GM10248 (cell line): ENCODE measurements at places on chromosomes 6 and 20.

DNA sequence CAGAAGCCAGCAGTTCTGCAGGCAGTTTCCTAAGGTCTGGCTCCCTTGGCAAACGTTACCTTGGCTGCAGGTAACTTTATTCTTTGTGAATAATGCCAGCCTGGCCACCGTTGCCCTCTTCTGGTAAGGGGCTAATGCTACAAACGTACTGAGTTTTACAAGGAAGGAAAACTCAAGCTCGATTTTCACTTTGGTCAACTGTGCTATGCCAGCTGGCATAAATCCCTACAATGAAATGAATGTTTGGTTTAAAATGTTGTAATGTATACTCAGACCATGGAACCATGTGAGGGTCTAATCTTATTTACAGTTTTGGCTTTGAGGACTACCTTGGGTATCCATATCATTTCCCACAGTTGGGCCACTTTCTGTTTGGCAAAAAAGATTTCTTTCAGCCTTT lies 101.4 kb downstream of the SLX4IP start:
- DNase-seq: no peak

DNA sequence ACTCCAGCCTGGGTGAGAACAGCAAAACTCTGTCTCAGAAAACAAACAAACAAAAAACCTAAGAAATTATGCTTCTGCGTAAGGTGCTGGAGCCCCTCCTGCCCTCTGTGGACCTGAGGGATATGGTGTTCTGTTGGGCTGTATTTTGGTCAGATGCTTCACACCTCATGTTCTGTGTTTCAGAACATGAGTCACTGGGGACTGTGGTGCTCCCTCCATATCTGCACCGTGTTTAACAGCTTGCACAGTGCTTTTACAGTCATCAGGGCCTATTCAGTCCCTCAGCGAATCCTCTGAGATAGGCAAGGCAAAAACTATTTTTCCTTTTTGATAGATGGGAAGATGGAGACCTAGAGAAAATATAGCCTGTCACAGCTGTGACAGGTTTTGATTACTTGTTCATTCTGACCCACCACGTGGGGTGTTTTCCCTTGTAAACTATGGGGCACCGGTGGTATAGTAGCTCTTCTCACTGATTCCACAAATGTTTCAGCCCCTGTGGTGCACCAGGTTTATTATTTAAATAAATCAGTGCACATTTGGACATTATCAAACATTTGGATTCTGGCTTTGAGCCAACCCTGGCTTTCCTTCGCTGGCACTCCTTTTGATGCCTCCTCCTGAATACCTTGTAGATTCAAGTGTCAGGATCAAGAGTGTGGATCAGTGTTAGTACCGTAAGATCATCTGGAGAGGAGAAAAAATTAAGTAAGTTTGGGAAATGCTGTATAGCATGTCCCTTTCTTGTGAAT lies 9.6 kb downstream of the TTPAL start:
- no peak for DNase-seq

DNA sequence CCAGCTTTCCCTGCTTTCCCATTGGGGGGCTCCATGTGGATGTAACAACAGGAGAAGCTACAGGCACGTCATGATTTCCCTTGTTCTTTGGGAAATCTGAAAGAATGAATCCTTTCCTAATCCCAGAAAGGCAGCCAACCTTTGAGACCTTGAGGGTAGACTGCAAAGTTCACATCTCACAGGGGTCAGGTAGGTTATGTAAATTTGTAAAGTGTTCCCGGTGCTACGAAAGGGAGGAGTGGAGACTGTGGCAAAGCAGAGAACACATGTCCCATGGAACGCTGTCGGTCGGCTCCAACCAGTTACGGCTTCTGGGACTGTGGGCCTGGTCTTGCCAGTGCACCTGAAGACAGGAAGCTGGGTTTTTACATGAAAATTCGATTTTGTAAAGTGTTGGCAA lies 85.1 kb downstream of the RSPH3 start:
- no peak for DNase-seq

- DNase-seq: no peak
These were observed 11.3 kb downstream of the EBF4 start for GRCh38 chr20:2703716-2704475.

DNA sequence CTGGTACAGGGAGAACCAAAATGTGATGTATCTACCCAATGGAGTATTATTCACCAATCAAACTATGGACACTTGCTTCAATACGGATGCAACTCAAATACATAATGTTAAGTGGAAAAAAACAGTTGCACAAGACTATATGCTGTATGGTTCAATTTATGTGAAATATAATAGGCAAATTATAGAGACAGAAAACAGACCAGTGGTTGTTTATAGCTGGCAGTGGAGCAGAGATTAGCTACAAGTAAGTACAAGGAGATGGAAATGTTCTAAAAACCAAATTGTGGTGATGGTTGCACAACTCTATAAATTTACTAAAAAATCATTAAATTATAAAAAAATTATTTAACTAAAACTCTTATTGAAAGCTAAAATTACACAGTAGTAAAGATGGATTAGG lies 113.2 kb downstream of the PRDM1 start:
- DNase-seq: no peak
